ENCODE measurements at places on chromosomes 16 and 17.

DNA sequence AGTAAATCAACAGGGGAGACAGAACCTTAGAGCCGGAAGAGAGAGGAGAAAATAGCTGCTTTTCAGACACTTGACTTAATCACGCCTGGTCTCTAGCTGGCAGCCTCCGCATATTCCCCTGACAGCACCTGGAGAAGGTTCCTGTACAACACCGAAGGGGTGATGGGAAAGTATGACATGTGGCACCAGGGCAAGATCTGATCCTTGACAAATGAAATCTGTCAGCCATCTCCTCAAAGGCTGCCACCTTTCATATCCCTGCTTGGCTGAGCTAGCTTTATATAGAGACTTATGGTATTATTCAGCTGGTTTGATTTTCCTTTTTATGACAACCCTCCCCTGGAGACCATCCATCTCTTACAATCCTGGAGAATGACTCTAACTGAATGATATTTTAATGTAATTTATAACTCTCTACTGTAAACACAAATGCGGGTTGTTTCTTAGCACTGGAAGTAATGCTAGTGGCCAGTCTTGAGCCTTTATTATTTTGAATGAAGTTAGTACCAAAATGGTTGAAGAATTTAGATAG is 1205.3 kb upstream of the CDH8 start:
- no peak for DNase-seq

DNA sequence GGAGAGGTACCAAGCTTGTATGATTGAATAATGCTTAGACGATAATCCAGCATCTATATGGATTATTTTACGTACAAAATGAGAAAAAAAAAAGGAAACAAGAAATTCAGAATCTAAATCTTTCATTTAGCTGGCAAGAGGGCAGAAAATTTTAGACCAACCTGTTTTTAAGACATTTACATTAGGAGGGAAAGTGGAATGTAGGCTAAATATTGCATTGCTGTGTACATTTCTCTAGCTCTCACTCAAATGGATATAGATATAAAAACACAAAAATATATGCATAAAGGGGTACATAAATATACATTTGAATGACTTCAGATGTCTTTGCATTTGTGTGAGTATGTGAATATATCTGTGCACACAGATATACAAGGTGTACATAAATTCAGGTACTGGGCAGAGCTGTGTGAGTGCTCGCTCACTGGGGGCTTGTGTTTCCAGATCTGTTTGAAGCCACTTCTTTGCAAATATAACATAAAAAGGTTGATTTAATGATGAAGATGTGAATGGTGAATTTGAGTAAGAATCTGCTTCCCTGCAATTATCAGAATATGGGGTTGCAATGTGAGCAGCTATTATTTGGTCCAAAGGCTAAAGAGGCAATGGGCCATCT is 14.2 kb upstream of the ZFHX3 start:
- DNase-seq: no peak

DNA sequence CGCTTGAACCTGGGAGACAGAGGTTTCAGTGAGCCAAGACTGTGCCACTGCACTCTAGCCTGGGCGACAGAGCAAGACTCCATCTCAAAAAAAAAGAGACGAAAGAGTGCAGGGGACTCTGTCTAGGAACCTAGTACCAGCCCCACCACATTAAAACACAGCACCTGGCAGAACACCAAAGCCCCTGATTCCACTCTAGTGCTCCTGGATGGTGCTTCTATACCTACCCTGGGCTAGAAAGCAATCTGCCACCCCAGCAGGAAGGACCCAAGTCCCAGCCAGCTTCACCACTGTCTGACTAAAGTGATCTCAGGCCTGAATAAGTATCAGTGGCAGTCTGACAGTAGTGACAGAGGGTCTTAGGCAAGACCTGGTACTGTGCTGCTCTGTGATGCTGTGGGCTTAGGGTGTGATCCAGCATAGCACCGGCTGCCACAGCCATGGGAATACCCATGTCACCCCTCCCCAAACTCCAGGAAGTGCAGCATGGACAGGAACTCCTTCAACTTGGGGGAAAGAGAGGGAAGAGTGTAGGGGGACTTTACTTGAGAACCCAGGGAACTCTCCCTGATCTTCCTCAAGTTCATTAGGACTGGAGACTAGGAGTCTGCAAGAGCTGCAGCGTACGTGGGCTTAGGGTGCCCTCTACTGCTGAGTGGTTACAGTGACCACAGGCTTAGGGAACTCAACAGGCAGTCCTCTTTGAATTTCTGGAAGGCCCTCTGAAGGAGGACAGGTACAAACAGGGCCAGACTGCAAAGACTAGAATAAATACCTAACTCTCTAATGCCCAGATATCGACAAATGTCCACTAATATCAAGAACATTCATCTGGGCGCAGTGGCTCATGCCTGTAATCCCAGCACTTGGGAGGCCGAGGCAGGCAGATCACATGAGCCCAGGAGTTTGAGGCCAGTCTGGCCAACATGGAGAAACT is 30.0 kb upstream of the RNF43 start:
- peak; percentile 54 for DNase-seq

DNA sequence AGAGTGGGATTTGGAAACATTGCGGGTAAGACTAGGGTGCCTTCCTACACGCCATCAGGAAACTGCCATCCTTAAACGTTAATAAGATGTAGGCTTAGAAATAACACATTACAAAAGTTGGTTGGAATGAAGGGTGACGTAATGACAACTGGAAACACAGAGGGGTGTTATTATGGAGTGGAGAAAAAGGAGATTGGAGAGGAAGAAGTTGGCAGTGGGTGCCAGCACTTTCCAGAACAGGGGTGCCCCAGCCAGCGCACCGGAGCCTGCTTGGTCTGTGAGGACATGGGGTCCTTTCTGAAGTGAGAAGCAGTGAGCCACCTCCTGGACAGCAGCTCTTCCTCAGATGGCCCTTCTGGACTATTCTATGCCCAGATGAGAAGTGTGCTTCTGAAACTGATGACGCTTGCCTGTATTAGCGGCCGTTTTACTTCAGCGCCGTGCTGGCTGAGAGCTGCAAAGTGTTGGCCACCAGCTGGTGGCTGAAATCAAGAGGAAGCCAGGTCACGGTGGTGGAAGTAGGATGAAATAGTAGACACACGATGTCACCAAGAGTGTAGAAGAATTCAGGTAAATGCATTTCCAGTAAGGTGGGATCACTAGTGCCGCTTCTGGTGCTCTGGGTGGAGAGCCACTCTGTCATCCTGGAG is 244.8 kb downstream of the NTN1 start:
- no peak for DNase-seq

- DNase-seq: peak; percentile 5
Observed at GRCh38 chr17:80818871-80819270, 172.8 kb upstream of the CHMP6 start.

GRCh38 chr16:12439399-12440227 is 364.1 kb downstream of the CPPED1 start:
- no peak for DNase-seq

- peak; percentile 13 for DNase-seq
Observed at GRCh38 chr17:40433551-40434415, 9.5 kb upstream of the IGFBP4 start.

- DNase-seq: no peak
Observed at GRCh38 chr17:28982131-28982793, 23.6 kb downstream of the SEZ6 start.

GRCh38 chr17:28774206-28774605 is 30.4 kb downstream of the TRAF4 start:
- DNase-seq: no peak

DNA sequence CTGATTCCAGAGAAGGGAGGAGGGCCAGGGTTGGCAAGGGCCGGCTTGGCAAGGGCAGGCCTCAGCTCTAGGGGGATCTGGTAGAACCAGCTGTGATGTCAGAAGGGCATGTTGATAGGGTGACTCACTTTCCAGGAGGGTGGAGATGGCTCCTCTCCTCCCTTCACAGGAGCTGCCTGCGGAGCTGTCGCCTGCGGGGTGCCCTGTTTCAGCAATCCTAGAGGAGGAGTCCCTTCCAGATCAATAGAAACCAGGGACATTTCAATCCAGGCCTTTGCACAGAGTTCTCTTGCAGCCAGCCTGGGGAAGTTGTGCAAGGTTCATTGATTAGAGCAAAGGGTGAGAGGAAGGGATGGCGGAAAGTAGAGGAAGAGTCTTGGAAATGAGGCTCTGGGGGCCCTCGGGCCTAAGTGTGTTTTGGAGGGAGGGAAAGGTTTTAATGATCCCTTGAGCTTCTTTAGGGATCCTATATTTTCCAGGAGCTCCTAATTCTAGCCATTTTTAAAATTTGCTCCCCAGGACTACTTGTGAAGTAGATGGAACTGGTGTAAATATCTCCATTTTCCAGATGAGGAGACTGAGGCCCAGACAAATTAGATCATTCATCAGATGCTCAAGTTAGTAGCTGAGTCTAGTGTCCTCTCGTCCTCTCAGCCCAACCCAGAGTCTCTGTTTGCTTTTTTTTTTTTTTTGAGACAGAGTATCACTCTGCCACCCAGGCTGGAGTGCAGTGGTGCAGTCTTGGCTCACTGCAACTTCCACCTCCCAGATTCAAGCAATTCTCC is 24.8 kb upstream of the CSNK2A2 start:
- no peak for DNase-seq

- DNase-seq: peak; percentile 72
Observed at GRCh38 chr16:3999479-4000325, 116.5 kb downstream of the ADCY9 start.

DNA sequence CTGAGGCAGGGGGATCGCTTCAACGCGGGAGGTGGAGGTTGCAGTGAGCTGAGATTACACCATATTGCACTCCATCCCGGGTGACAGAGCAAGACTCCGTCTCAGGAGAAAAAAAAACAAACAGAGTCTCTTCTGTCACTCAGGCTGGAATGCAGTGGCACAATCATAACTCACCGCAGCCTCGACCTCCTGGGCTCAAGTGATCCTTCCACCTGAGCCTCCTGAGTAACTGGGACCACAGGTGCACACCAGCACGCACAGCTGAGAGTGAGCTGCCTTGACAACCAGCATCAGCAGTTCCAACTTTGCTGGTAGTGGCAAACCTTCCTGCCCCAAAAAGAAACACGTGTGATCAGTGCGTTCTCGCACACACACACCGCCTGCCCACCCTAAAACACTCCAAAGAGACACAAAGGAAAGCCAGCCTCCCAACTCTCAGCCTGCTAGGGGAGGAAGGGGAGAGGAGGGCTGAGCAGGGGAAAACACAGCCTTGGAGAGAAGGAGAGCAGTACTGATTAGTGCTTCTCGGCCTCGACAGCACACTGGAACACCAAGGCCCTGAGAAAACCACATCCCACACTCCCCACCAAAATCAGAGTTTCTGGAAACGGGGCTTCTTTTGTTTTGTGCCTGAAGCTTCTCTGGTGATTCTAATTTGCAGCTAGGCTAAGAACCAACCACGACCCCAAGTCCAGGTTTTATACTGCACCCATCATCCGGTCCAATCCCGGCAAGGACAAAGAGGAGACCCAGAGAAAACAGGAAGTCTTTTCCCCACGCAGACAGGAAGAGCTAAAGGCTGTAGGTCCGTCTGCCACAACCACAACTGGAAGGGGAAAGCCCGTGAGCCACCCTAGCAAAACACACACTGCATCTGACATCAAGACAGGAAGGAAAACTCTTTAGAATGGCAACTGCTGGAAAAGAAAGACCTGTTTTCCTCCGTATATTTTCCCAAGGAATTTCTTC is 28.8 kb downstream of the ZCCHC14 start:
- peak; percentile 60 for DNase-seq

DNA sequence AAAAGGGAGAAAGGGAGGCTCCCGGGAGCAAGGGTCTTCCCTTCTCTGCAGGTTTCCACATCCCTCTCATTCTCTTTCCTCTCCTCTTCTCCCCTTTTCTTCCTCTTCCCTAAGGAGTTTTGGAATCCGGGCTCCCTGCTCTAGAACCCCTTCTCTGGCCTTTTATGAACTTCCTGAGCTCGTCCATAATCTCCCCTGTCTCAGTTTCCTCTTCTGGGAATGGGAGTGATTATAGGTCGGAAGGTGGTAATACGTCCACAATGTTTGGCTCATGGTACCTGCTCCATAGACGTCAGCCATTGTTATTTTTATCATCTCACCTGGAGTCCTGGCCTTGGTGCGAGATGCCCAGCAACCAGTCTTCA is 467 bp upstream of the EMP2 start:
- no peak for DNase-seq

DNA sequence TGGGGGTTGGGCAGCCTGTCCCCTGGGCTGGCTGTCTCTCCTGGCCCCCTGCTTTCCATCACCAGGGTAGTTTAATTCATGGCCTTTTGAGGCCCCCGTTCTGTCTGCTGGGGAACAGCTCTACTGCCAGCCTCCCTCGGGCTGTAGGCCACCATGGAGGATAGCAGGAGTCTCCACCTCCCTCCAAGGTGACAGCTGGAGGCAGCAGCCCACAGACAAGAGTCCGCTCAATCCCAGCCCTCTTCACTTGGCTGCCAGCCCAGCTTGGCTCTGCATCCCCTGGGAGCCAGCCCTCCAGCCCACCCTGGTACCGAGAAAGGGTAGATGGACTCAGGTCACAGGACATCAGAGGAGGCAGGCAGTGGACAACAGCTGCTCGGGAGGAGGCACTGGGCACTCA is 194.6 kb upstream of the SDK2 start:
- peak; percentile 34 for DNase-seq

DNA sequence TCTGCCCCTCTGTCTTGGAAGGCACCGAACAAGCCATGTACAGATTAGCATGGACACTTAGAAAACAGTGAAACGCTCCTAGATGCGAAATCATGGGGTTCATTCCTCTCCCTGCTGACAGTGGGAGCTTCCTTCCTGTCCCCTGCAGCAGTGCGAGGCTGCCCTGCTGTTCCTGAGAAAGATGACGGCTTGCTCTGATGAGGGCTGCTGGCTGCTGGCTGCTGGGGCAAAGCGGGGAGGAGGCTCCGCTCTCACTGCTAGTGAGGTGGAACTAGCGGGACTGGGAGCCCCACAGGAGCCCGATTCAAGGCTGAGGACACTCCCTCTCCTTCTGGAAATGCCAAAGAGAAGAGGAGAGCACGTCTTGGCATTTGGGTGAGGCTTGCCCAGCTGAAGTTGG is 25.9 kb upstream of the CACNG4 start:
- no peak for DNase-seq

GRCh38 chr16:1389762-1390161 is 24.7 kb downstream of the UNKL start:
- no peak for DNase-seq

GRCh38 chr17:9115214-9116191 is 94.2 kb downstream of the NTN1 start:
- peak; percentile 75 for DNase-seq

Data from right hindlimb (tissue), 1 donor.